ENCODE measurements at places on chromosomes 7 and 10.

- DNase-seq: no peak
Measured at GRCh38 chr7:8938044-8938805, 504.8 kb downstream of the NXPH1 start.

GRCh38 chr7:91182819-91183764 is 81.1 kb upstream of the FZD1 start:
- DNase-seq: peak; percentile 3

DNA sequence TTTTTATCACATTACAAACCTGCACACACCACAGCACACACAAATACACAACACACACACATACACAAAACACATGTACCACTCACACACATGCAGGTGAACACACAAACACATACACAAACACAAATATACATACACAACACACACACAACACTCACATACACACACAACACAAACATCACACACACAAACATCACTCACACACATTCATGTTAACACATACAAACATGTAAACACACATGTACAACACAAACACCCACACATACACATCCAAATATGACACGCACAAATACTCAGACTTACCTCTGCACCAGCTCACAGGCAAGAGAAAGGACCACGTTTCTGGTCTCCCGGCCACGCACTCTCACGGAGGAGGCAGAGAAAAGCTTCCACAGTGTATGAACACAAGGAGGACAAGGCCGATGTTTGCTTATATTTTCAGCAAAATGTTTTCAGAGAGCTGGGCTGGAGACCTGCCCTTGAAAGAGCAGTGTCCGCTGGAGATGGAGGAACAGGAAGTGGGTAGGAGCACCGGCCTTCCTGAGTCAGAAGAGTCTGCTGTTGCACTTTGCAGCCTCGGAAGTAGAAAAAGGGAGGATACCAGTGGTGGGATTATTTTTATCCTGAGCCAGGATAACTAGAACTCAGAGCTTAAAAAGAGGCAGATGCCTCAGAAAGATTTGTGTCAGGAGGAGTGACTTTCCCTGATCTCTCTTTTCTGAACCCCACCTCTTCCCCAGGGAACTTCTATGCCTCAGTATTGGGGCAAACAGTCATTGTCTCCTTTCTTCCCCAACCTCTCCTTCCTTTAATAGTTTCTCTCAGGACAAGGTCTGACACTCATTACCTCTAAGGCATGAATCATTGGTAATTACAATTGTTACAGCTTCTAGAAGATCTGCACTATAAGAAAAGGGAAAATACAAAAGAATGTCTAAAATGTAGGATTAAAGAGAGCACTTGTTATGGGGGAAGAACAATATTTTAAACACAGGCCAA is at the start of gene GIMAP6:
Gene GIMAP6, minus strand, starts transcription at position 520 of the 999 bp plus-strand sequence. CDS start 2,243 bp downstream, outside the sequence.
- DNase-seq: peak; percentile 66

DNA sequence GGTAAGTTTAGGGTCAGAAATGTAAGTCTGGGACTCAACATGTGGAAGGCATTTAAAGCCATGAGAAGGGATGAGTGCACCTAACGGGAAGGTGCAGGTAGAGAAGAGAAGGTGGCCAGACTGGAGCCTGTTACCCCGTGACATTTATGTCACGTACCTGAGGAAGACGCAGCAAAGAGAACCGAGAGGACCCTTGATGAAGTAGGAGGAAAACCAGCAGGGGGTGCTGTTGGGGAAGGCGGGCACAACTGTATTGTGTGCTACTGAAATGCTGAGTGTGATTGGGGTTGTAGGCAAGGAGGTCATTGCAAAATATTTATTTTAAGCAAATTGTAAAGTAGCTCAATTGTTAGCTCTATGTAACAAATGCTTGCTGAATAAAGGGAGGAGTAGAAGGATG is 338.2 kb upstream of the PRKCQ start:
- peak; percentile 76 for DNase-seq

DNA sequence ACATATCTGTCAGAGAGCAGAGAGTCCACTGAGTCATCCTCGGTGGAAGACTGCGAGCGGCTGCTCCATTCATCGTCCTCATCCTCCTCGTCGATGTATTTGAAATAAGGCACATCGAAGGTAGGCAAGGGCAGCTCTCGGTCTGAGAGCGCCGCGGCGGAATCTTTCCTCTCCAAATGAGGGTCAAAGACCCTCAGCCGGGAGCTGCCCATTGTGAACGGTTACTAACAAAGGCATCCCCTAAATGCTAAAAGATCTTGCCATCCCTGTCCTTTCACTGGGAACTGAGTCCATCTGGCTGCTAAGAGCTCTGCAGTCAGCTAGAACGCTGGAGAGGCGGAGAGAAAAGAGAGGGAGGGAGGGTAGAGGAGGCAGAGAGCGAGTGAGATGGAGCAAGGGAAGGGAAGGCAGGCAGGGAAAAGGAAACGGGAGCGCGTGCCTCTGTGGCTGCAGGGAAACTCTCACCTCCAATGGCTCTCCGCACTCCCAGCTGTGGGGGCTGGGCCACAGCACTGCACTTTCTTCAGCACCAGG is 163.4 kb downstream of the RAPGEF5 start:
- no peak for DNase-seq

- peak; percentile 14 for DNase-seq
Measured at GRCh38 chr10:84540617-84541288, 212.4 kb downstream of the CCSER2 start.

GRCh38 chr7:24075426-24075810 is 208.6 kb upstream of the NPY start:
- no peak for DNase-seq

GRCh38 chr7:36653663-36654355 is 70.5 kb downstream of the AOAH start:
- DNase-seq: peak; percentile 19

GRCh38 chr7:48458701-48459524 is 287.7 kb downstream of the ABCA13 start:
- no peak for DNase-seq

DNA sequence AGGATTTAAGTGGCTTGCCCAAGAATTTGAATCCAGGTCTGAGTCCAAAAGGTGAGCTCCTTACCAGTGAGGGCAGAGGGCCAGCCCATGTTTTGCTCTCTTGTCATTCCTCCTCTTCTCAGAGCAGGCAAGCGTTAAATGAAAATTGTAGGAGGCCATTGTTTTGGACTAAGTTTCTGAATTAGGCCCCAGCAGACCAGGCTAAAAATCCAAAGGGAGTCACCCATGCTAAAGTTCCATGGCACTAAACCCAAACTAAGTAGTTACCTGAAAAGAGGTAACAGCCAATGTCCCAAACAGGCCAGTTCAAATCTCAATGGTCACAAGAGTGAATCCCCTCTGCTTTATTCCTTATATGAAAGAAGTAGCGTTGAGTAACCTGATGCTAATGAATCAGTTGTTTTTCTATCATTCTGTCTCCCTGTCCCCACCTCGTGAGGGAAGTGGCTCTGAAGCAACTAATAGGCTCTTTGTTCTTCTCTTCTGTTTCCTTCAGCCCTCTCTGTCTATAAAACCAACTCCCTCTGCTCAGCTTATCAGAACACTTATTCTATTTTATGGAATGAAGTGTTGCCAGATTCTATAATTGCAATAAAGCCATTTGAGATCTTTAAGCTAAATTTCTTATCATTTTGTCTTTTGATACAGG is 17.5 kb upstream of the CDH23 start:
- DNase-seq: no peak

DNA sequence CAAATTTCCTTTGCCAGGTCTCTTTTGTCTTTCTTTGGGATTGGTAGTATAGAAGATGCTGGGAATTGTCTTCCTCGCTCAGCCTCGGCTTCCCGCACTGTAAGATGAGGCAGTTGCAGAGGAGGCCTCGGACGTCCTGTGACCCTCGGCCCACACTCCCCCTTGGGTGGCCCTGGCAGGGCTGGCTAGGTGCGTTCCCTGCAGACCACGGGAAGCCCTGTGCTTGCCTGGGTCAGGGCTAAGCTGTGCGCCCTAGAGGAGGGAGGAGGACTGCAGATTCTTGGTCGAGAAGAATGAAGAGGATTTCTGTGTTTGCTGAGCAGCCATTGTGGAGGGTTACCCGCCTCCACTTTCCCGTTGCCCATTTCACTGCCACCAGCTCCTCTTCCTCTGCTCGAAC is 42.8 kb downstream of the WIPI2 start:
- no peak for DNase-seq

DNA sequence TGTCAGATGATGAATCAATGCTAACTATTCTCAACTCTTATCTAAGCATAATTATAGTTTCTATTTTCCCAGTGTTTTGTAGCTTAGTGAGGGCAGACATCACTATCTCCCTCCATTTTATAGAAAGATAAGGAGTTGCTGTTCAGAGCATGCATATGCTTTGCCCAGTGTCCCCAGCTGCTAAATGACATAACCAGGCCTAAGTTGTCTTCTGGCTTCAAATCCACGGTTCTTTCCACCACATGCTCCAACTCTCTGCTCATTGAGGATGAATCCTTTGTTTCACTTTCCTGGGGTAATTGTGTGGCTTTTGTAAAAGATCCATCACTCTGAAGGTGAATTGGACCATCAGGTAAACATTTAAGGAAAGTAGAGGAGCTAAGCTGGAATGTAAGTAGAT is 134.0 kb downstream of the SNX10 start:
- no peak for DNase-seq

GRCh38 chr10:49359349-49360270 is 36.3 kb downstream of the DRGX start:
- DNase-seq: no peak

DNA sequence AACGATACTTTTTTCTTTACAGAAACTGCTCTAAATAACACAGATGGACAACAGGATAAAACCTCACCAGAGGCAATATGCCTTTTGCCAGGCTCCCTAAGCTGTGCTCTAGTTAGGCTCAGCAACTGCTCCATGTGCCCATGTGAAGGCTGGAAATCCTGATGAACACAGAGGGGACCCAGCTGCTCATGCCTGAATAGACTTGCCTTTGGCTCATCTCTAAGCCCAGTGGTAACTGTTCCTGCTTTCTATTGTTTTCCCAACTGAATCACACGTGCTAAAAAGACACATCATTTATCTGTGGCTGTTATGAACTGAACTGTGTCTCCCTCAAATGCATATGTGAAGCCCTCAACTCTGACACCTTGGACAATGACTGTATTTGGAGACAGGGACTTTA is 110.4 kb downstream of the RNF216 start:
- no peak for DNase-seq

GRCh38 chr10:101217450-101218281 is 11.6 kb downstream of the LBX1 start:
- DNase-seq: no peak

DNA sequence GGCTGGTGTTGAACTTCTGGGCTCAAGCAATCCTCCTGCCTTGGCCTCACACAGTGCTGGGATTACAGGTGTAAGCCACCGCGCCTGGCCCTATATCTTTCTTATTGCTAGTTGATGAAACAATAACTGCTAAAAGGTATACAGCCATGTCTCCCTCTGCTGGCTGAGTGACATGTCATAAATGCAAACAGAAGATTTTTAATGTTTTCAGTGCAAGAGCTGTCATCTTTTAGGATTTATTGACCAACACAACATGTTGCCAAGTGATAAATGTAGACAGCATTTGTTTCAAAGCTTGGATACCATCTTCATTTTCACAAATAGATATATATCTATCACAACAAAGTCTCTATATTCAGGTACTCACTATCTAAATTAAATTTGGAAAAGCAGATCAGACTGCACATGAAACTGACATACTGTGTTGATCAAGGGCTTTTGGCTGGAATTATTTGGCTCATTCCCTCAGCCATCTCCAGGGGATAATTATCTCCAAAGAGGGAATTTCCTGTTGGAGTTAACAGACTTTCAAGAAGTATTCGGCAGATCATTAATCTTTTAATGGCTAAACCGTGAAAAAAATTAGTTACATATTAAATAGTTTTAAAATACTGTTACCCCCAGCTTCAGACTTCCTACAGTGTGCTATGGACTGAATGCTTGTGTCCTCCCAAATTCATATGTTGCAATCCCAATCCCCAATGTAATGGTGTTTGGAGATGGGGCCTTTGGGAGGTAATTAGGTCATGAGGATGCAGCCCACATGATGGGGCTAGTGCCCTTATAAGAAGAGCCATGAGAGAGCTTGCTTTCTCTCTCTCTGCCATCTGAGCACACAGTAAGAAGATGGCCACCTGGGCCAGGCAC is 41.3 kb upstream of the SRPK2 start:
- peak; percentile 72 for DNase-seq

GRCh38 chr7:36283711-36284130 is 105.9 kb upstream of the ANLN start:
- DNase-seq: no peak

GRCh38 chr10:6553937-6554336 is 26.1 kb downstream of the PRKCQ start:
- DNase-seq: no peak

DNA sequence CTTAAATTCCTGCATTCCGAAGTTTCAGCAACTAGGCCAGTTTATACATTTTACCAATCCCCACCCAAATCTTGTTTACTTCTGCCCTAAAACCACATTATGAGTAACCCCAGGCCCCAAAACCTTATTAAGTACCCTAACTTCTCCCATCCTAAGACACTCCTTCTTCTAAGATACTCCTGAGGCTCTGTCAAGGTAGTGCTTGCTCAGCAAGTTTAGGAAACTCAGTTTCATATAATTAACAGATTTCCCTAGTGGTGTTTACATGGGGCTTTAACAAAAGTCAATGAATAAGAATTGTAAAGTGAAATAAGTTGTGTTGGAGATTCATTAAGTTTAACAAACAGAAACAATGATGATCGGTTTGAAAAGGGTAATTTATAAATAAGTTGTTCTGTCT is 77.8 kb downstream of the CPEB3 start:
- DNase-seq: no peak

GRCh38 chr7:106772655-106773108 is 92.4 kb upstream of the PIK3CG start:
- DNase-seq: no peak

- DNase-seq: no peak
Measured at GRCh38 chr10:77857272-77857671, 69.3 kb downstream of the DLG5 start.

GRCh38 chr7:129454249-129454551 is 20.0 kb downstream of the STRIP2 start:
- DNase-seq: no peak

GRCh38 chr7:91302794-91303193 is 38.6 kb downstream of the FZD1 start:
- no peak for DNase-seq

DNA sequence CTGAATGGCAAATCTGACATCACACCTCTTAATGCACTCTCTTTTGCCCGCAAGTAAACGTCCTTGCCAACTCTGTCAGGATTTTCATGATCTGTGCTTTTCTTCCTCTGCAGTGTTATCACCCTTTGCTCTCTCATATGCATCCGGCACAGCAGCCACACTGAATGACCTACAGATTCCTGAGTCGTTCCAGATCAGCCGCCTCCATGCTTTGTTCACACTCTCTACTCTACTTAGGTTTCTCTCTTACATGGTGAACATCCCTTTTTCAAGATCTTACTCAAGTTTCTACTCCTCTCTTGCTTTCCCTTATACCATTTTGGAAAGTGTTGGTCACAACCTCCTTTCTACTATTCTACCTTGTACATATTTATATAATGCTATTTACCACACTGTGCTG is 127.7 kb upstream of the AOAH start:
- no peak for DNase-seq

- no peak for DNase-seq
Measured at GRCh38 chr10:22976534-22976933, 48.7 kb downstream of the ARMC3 start.

- DNase-seq: no peak
Measured at GRCh38 chr7:138064856-138065357, 11.4 kb upstream of the AKR1D1 start.

All from Jurkat, Clone E6-1 (cell line).